ENCODE measurements at places on chromosomes 1 and 21.
A peak's percentile ranks its signal among the peaks of the same experiment; 100 is the strongest.

GRCh38 chr21:42258150-42258884 is 39.4 kb downstream of the ABCG1 start:
- DNase-seq, result peak; percentile 70

GRCh38 chr1:3898994-3899753 is 898 bp downstream of the C1orf174 start:
- DNase-seq, result no peak

DNA sequence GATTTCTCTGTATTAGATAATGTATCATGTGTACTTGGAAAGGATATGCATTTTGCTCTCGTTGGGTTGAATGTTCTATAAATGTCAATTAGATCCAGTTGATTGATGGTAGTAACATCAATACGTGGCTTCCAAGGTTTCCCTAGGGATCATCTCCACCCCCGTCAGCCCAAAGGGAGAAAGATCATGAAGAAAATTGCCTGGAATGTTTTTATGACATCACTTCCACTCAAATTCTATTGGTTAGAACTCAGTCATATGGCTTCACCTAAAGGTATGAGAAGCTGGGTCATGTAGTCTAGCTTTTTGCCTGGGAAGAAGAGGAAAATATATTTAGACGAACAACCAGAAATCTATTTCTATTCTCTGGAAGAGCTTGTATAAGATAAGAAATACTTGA is at the start of gene C1orf185:
Gene C1orf185 (plus strand): TSS at position 253 of the 400 bp plus-strand sequence. CDS start 6 bp downstream, at position 259.
- no peak for DNase-seq

DNA sequence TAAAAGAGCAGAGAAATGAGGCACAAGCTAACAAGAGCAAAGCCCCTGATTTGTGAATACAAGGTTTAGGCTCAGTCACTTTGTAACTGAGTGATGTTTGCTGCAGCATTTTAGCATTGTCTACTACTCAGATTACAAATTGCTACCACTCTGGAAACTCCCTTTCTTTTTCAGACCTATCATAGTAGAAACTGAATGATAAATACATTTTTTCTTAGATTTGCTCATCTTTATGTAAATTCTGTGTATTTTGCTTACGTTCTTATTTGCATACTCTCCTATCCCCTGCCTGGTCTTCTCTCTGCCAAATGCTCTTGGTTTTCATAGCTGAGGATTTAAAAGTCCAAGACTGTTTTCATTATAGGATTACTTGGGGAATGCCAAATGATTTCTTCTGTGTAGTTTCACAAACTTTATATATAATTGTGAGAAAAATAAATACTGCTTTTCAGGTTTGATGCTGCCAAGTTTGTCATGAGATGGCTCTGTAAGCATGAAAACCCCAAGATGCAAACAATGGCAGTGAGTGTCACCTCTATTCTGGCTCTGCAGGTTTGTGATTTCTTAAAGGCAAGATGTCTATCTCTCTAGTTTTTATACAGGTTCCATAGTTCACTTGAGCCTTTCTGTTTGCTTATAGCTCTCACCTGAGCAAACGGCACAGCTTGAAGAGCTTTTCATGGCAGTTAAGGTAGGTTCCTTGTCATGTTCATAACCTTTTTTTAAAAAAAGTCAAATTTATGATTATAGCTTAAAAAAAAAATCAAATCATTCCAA is 24.7 kb downstream of the ZYG11A start:
- no peak for DNase-seq

- DNase-seq, result no peak
Observed at GRCh38 chr21:37915941-37916309, 332 bp downstream of the KCNJ6 start.

GRCh38 chr1:24297187-24297851 is 21.8 kb upstream of the GRHL3 start:
- DNase-seq, result no peak

- no peak for DNase-seq
Observed at GRCh38 chr1:157961805-157962762, 31.4 kb upstream of the KIRREL1 start.

GRCh38 chr1:4309676-4310320 is 344.6 kb upstream of the AJAP1 start:
- no peak for DNase-seq

DNA sequence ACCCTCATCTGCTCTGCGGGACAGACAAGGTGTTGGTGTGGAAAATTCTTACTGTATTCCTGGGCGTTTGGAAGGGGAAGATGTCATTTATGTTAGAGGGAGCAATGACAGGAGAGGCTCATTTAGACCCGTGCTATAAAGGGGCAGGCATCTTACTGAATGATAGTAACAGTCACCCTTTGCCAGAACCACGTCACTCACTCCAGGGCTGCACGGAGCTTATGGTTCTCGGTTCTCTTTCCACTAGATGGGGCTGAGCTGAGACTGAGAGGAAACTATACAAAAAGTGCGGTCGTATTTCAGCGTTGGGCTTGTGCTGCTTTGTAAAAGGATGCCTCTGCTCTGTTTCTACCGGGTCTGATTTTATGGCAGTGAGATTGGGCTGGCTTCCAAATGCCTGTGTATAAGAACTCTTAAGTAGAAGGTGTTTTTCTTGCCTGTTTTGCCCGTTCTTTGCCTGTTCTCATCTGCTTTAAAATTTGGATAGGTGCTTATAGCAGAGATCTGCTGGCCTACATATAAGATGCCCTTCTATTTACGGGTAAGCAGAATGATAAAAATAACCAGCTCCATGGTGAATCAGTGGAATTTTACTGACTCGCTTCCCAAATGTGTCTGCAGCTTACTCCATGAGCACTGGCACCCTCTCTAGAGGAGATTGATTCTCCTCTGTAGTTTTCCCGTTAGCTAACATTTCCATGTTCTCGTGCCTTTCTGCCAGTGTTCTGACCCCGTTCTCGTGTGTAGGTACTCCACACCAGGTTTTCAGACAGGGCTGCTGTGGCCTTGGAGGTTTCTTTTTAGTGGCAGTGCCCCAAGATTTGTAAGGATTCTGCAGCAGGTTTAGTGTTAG is 55.9 kb downstream of the MRPS6 start:
- peak; percentile 46 for DNase-seq

DNA sequence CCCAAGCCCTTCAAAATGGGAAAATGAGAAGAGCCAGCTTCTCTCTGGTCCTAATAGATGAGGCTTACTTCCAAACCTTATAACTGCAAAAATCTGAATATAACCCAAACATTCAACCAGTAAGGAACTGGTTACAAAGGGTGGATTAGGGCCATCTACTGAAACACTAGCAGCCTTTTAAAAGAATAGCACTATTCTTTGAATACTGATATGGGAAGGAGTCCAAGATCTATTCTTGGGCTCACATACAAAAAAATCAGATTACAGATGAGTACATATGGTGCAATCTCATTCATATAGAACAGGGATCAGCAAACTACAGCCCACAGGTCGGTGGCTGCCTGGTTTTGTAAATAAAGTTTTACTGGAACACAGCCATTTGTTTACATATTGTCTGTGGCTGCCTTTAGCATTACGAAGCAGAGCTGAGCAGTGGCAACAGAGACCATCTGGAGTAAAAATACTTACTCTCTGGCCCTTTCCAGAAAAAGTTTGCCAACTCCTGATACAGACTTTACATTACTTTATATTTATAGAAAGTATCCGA is 167.7 kb downstream of the ZSCAN20 start:
- DNase-seq, result no peak

DNA sequence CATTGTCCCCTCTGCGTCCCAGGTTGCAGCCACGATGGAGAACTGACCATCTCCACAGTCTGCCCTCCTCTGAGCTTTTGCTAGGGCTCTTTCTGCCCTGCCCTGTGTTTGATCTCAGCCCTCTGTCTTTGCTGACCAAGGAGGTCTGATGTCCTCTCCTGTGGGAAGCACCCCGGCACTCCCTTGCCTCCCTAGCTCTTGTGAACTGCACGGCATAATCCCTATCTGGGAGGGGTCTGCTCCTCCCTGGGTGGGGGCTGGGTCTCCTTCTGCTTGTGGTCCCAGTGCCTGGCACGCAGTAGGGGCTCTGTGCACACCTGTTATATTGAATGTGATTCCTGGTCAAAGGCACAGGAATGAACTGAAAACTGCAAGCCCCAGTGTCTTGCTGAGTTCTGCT is 2.4 kb downstream of the DRAXIN start:
- no peak for DNase-seq

GRCh38 chr1:160411271-160412027 is 11.1 kb downstream of the VANGL2 start:
- DNase-seq, result no peak

DNA sequence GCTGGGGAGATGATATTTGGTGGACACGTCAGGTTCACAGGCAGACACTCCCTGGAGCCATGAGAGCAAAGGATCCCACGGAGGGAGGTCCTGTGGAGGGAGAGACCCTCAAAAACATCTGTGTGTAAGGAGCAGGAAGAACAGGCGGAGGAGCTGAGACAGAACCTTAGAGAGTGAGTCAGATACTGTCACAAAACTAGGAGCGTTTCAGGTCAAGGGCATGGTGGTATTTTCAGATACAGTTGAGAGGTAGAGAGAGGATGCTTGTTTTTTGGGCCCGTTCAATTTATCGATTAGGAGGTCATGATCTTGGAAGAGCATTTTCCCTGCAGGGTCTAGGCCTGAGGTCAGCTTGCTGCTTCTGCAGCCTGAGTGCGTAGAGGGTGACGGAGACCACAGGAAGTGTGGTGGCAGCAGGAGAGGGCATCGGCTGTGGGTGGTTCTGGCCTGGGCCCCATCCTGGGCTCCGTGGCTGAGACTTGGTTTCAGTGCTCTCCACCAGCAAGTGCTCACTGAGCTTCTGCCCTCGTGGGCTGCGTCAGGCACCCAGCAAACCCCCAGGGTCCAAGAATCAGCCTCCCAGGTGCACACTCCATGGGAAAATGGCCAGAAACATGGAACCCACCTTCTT is 39.9 kb downstream of the SPSB1 start:
- no peak for DNase-seq

GRCh38 chr1:73401666-73402065 is 796.3 kb downstream of the LRRIQ3 start:
- DNase-seq, result no peak

Data from T follicular helper cell (primary cell).